ENCODE measurements at places on chromosomes 3 and 15.

GRCh38 chr3:190666821-190667220, 152.9 kb downstream of the IL1RAP start:
- no peak for DNase-seq

DNA sequence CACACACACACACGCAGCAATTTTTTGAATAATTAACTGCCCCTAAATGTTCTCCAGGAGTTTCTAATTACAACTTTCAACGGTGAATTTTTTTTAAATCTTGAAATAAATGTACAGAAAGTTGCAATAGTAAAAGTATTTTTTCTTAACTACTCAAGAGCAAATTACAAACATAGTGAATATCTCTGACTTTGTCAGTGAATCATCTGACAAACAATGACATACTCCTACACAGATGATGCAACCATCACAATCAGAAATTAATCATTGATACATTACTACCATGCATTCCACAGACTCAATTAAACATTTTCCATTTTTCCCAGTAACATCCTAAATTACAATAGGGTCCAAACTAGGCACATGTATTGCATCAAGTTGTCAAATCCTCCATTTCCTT, 597.3 kb downstream of the NAALADL2 start:
- DNase-seq, result no peak

DNA sequence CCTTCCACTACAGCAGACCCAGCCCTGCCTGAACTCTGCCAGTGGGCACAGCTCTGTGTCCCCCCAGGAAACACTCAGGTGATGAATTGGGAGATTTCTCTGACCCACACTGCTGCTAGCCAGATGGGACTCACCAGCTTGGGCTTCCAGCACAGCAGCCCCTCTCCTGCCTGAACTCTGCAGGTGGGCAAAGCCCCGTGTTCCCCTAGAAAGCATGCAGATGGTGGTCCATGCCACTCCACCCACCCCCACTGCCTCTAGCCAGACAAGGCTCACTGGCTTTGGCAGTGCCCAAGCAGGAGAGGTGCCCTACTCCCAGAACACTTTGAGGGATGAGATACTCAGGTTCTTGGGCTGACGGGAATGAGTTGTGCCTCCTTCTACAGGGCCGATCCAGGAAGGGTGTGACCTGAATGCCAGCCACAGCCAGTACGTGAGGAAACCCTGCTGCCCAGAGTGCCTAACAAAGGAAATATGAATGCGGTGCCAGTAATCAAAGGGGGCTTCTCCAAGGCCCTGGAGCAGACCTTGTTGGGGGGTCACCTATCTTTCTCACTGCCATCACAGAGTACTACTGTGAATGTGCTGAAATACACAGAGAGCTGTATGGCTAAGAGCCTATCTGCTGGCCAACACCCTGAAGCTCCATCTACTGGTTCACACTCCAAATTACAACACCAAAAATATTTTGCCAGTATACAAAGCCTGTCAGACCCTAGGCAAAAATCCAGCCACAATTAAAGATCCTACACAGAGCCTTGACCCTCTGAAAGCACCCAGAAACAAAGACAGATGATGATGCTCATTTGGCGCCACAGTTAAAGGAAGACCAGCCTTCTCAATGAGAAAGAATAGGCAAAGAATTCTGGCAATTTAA, 61.9 kb downstream of the BTLA start:
- DNase-seq, result peak; percentile 54

GRCh38 chr3:75985432-75985831, 200.1 kb upstream of the ZNF717 start:
- no peak for DNase-seq

- peak; percentile 15 for DNase-seq
Measured at GRCh38 chr3:151890721-151891141, 17.3 kb downstream of the SUCNR1 start.

- no peak for DNase-seq
Measured at GRCh38 chr3:56314842-56315241, 153.4 kb downstream of the ERC2 start.

GRCh38 chr3:38039899-38040261, 872 bp downstream of the DLEC1 start:
- peak; percentile 81 for DNase-seq

GRCh38 chr3:59704292-59704691, 654.5 kb upstream of the CFAP20DC start:
- DNase-seq, result no peak

GRCh38 chr15:97941572-97941971, 18.9 kb upstream of the ARRDC4 start:
- DNase-seq, result no peak

GRCh38 chr3:16378920-16379319, 113.9 kb downstream of the OXNAD1 start:
- DNase-seq, result peak; percentile 66

- DNase-seq, result no peak
Measured at GRCh38 chr3:94912656-94913055, 849.8 kb downstream of the NSUN3 start.

- no peak for DNase-seq
Measured at GRCh38 chr15:91795235-91795634, 58.3 kb upstream of the SLCO3A1 start.

- DNase-seq, result no peak
Measured at GRCh38 chr3:146390957-146391356, 78.4 kb downstream of the PLSCR2 start.

- no peak for DNase-seq
Measured at GRCh38 chr3:43400167-43400566, 113.8 kb downstream of the SNRK start.

- DNase-seq, result no peak
Measured at GRCh38 chr3:81916890-81917289, 155.4 kb upstream of the GBE1 start.

- DNase-seq, result no peak
Measured at GRCh38 chr3:195820901-195821300, 9.2 kb upstream of the MUC4 start.

DNA sequence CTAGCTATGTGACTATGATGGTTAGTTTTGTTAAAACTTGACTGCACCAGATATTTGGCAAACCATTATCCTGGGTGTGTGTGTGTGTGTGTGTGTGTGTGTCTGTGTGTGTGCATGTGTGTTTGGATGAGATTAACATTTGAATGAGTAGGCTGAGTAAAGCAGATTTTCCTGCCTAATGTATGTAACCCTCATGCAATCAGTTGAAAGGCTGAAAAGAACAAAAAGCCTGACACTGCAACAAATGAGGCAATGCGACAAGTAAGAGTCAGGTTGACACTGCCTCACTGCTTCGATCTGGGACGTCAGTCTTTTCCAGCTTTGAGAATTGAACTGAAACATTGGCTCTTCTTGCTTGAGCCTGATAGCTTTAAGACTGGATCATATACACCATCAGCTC, 643.0 kb downstream of the NAALADL2 start:
- no peak for DNase-seq

GRCh38 chr3:109702252-109702651, 364.9 kb upstream of the DPPA4 start:
- DNase-seq, result no peak

DNA sequence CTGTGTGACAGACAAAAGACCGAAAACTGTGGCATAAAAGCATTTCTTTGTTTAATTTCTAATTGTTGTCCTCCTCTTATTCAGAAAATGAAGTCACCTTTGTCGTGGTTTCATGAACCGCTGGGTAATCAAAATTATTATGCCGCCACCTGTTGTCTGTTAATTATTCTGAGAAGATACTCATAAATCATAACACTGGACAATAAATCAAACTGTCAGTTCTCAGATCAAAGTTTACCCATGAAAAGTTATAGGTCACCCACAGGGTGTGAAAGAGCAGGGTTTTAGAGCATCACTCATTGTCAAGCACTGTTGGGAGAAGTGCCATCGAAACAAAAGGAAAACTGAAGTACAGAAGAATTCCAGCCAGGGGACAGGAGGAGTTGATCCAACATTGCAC, 474.3 kb downstream of the NR2F2 start:
- DNase-seq, result no peak

- DNase-seq, result no peak
Measured at GRCh38 chr15:73926219-73927002, at the start of gene LOXL1. LOXL1 (plus strand) TSS chr15:73926462; CDS start chr15:73926784, 322 bp downstream.

- DNase-seq, result no peak
Measured at GRCh38 chr15:38588672-38589071, 24.1 kb upstream of the RASGRP1 start.

DNA sequence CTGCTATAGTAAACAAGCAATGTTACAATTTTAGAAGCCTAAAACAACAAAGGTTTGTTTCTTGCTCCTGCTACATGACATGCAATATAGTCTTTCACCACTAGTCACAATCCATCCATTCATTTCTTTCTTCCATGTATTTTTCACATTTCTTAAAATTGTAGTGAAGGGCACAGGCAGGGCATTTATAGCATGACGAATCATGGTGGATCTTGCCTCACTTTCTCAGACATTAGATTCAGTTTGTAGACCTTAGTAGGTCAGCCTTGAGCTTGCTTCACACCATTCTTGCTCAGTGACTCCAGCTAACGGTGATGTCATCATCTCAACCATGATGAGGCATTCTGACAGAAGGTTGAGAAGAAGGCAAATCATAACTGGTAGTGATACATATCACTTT, 546.8 kb downstream of the TBL1XR1 start:
- no peak for DNase-seq

DNA sequence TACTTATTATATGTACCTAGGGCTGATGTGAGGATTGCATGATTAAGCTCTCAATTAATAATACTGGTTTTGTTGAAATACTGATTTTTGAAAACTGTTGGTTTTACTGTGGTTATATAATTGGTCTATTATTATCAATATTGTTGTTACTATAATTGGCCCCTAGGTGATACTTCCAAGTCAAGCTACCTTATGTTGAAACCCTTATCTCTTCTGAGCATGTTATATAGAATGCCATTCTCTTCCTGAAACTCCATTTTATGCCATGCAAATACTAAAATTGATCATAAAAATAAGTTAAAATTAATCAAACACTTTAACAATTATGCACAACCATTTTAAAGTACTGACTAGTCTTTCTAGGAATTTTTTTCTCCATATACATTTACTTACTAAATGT, 46.1 kb downstream of the BBS4 start:
- DNase-seq, result no peak

DNA sequence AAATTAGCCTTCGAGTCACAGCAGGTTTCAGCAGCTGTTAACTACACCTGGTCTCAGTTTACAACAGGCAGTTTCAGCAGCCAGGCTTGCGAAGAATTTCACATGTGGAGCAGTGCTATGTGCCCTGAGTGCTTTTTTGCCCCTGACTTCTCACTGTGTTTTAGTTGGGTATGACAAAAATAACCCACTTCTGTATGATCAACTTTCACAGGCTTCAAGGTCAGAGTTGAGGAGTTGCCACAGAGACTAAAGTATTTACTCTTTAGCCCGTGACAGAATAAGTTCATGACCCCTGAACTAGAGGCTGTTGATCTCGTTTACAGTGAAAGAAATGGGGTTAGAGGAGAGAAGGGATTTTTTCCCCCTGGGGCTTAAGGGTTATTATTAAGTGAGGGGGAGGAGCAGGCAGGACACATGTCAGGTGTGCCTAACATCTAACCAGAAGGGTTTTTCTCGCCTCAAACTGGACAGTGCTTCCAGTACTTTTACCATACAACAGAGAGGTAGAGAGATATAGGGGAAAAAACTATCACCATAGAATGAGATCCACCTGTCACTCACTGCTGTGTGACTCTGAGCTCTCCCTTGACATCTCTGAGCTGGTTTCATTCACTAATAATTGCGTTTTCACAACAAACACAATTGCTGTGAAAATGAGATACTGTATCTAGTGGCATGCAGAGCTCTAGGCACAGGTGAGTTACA, 14.0 kb upstream of the TOPBP1 start:
- DNase-seq, result no peak

DNA sequence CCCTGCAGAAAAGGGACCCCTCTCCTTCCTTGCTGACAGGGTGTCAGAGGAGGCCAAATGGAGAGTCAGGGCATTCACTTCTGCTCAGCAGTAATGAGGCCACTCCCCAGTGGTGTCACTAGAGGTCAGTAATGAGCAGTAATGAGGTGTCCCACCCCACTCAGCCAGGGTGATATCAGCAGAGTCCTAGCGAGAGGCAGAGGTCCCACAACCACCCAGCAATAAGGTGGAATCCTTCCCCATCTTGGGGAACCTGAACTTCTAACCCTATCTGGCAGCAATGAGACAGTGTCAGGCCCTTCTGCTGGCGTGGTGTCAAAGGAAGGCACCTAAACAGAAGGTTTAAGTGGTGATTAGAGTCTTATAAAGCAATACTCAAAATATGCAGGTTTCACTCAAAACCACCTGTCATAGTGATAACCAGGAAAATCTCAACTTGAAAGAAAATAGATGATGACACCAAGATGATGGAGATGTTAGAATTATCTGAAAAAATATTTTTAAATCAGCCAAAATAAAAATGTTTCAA, 12.9 kb downstream of the OCA2 start:
- DNase-seq, result peak; percentile 66

- no peak for DNase-seq
Measured at GRCh38 chr3:196650740-196651311, 11.3 kb downstream of the NRROS start.

DNA sequence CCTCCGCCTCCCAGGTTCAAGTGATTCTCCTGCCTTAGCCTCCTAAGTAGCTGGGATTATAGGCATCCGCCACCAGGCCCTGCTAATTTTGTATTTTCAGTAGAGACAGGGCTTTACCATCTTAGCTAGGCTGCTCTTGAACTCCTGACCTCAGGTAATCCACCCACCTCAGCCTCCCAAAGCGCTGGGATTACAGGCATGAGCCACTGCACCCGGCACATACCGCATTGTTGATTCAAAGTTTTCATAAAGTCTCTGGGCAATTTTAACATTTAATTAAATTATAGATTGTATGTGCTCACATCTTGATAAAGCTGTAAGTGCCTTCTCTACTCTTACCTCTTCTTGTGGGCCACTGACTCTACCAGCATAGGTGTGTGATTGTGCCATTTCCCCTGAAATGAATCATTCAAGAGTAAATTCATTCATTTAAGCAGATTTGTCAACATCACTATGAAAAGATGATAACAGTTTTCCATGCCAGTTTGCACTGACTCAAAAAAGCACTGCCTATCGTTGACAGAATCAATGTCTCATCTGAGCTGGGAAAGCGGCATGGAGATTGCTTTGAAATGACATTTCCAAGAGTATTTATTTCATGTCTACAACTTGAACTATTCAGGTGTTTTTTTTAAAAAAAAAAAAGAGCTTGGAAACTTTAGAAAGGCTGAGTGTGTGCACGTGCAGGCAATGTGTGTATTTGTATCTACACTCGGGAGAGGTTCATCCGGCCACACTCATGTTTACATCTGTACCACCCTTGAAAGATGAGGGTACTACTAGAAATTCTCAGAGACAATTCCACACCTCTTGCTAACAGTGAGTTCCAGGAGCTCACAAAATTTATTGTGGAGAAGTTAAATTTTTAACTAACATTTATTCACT, 3.5 kb downstream of the BCL2A1 start:
- peak; percentile 70 for DNase-seq

DNA sequence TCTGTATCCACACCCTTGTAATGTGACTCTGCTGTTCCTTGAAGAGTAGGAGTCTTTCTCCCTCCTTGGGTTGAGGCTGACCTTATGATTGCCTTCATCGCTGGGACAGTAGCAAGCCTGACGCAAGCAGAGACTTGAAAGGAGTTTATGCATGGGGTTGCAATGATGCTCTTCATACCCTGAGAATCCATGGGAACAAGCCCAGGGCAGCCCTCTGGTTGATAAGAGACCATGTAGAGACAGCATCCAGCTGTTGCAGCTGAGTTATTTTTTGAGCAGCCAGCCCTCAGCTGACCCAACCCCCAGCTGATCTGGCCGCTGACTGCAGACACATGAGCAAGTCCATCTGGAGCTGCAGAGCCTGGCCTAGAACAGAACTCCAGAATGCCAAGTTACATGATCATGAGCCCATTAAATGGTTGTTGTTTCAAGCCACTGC, 60.6 kb upstream of the ARNT2 start:
- DNase-seq, result no peak

- no peak for DNase-seq
Measured at GRCh38 chr3:123154020-123154985, 47.4 kb upstream of the SEC22A start.

Data from CD4-positive, alpha-beta T cell treated with Interleukin-4 for 4 hours (primary cell).